ENCODE measurements at places on chromosomes 13 and 19.

DNA sequence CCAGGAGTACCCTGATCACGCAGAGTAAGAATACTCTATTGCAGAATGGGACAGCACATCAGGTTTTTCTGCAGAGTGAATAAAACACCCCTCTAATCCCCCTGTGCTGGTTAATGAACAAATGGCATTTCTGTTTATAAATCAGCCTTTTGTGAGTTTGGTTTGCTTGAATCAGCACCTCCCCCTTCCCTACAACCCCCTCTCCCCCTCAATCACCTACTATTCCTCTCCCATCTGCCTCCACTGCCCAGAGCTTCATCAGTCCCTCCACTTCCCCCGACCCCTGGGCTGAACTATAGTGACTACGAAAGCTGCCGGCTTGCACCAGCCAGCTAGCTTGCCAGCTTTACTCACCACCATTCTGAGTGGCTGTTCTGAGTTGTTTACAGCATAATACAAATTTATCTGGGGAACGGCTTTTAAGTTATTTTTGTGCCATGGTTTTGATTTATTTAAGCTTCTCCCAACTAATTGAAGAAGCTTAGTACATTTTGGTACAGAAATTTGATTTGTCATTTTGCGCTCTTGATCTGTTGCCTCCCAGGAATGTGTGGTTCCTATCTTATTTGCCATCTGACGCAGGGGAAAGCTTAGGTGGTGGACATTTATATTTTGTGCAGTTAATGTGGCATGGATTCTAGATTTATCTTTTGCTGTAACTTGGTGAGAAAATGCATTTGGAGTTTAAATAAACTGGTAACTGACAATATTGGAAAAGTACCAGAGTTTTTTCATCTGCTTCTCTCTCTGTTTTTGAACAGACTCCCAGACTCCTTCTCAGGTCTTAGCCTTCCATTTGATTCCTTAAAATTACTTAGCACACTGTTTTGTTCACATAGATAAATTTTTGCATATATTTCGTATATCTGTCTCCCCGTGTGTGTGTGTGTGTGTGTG, 41.7 kb upstream of the WDFY2 start:
- no peak for DNase-seq

DNA sequence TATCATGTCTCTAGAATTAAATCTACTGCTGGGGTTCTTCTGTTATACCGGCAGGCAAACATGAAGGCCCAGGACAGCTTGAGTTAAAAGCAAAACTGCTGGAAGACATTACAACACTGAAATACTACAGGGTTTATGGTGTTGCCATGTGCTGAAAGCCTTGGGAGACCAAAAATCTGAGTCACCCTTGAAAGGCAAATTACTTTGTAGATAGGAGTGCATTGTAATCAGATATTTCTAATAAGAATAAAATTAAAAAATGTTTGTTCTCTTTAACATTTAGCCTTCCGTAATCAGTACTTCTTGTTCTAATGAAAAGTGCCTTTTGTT, 181.3 kb downstream of the PCDH9 start:
- no peak for DNase-seq

DNA sequence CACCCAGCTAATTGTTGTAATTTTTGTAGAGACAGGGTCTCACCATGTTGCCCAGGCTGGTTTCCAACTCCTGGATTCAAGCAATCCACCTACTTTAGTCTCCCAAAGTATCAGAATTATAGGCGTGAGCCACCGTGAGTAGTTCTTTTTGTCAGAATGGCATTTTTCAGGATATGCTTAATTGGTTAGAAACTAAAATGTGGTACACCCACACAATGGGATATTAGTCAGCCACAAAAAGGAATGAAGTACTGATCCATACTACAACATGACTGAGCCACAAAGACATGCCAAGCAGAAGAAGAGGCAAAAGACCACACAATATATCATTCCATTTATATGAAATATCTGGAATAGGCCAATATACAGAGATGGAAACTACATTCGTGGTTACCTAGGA, 41.7 kb upstream of the MAP3K10 start:
- DNase-seq, result no peak

DNA sequence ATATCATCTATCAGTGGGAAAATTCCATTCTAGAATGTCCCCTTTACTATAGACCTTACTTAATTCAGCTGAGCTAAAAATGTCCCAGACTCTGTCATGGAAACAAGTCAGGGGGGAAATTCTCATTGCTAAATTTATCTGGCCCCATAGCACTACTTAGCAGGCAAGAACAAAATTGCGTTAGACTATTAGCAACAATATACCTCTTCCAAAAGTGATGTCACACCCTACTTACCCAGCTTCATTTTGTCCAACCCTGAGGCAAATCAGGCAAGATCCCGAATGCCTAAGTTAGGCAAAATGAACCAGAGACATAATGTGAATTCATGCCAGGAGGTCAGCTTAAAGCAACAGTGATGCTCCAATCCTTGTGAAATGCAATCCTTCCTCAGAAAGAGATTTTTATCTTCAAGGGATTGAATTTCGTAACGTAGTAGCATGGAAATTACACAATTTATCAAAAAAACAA, 93.7 kb downstream of the FRY start:
- DNase-seq, result no peak

- DNase-seq, result no peak
These were observed 79.5 kb upstream of the ZNF835 start for GRCh38 chr19:56751078-56751489.

DNA sequence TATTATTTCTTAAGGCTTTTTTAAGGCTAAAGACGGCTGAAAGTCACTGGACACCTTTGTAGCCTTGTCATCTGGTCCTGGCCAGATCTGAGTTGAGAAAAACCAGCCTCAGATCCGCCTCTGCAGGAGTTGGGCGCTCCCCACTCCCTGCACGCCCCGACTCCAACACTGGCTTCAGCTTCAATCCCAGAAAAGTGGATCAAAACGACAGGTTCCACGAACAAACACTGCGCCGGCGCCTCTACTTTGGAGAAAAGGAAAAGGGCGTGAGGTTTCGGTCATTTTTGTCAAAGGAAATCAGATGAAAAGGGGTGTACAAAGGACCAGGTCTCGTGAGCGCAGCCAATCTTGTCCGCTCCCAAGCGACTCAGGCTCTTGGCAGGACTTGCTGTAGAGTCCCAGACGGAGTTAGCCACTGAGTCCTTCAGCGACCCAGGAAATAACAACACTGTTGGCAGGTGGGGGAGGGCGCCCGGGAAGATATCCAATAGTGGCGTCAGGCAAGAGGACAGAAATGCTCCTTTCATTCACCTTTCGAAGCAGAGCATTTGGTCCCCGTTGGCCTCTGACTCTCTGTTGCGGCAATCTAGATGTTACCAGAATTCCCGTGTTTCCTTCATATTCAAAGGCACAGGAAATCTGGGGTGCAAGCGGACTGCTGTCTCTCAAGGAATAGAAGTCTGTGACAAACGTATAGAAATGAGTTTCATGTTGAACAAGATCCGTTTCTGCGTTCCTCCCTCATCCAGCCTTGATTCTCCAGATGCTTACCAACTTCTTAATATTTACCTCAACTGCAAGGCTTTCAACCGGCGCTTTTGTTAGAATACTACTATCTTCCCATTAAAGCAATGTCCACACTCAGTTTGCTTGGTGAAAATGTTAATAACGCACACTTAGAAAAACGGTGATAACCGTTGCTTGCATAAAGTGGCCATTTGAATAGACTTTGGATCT, 1.8 kb upstream of the CCNA1 start:
- no peak for DNase-seq

GRCh38 chr13:113669755-113670341, 2.8 kb downstream of the GRK1 start:
- no peak for DNase-seq

DNA sequence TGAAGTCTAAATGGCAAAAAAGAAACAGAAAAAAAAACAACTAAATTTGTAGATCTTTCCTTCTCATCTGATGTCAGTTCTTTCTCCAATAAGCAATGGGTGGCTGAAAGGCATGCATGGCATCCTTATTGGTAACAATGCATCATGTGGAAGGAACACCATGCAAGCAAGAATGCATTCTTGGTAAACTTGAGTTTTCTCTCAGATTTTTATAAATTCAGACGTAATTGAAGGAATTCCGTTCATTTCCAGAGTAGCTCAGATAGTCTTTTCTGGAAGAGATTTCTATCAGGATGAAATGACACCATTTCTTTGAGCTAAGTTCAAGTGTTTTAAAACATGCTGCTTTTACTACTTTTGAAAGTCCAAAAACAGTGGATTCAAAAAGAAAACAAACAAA, 373.0 kb downstream of the COG6 start:
- DNase-seq, result no peak

DNA sequence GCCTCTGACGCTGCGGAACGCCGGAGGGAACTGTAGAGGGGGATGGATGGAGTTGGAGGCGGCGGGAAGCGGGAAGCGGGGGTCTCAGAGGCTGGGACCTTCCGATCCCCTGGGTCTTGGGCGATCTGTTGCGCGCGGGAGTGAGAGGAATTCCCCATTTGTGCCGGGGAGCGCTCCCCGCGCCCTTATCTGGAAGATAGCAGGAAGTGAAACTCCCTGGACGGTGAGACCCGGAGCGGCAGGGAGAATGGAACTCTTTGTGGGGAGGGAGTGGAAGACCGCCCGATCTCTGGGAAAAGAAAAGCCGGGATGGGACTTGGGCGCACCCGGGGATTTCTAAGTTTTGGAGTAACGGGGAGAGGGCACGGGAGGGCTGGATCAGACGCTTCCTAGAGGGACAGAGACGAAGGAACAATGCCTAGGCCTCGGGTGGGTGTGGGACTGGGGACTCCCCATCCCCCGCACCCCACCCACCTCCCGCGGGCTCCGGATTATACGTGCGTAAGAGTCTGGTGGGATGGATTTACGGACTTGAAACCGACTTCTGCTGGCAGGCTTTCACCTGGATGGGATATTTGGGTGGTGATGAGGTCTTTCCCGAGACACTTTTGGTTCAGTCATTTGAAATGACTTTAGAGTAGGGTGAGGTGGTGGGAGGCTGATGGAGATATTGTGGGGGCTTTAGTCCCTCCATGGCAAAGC, 495 bp downstream of the LSR start:
- DNase-seq, result no peak

- no peak for DNase-seq
These were observed 710.3 kb upstream of the SLITRK5 start for GRCh38 chr13:86960876-86961275.

DNA sequence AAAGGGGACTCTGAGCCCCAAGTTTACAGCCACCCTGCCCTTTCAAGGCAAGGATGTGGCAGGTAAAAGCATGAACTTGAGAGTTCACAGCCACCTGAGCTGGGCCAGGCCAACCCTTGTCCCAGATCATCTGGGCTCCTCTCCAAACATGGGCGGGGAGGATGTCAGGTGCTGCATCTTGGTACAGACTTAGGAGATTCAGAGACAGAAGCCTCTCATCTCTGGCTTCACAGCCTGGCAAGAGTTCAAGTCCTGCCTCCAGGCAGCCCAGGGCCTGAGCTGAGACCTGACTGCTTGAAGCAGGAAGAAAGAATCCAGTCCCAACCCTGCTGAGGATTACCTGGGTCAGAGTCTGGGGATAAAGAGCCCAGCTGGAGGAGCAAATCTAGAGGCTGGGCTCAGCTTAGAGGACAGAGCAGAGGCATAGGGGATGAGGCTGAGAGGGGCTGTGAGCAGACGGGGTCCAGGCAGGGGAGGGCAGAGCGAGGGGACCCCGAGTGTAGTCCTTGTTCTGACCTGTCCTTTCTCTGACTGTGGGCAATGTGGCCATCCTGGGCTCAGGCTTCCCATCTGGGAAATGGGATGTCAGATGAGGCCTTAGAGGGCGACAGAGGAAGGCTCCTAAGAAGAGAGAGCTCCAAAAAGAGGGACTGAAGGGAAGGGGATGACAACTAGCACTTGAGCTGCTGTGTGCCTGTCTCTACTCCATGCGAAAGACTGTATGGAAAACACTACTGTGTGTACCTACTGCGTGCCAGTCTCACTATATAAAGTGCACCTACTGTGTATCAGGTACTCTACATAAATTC, 6.6 kb upstream of the OR10H5 start:
- DNase-seq, result no peak

- DNase-seq, result no peak
These were observed 88.8 kb downstream of the GNG7 start for GRCh38 chr19:2613507-2614295.

DNA sequence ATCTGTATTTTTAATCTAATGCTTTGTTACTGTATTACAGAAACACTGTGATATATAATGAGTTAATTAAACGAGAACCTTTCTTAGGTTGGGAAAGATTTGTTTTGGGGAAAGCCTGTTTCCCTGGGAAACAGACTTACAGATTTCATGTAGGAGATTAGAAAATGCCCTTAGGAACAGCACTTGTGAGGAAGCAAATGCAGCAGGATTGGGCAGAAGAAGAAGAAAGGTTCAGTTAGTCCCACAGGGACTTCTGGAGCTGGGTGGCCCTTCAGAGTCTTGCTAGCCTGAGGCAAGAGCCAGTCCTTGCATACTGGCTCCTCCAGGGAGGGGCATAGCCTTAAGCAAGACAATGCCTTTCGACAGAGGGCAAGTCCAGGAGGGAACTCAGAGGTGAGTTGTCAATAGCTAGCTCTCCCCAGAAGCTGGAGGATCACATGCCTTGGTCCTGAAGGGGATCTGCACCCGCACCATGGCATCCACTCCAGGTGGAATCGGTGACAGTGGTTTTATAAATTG, 36.8 kb downstream of the N4BP2L1 start:
- DNase-seq, result no peak

- DNase-seq, result no peak
These were observed 13.7 kb upstream of the SLC35E1 start for GRCh38 chr19:16585808-16586476.

DNA sequence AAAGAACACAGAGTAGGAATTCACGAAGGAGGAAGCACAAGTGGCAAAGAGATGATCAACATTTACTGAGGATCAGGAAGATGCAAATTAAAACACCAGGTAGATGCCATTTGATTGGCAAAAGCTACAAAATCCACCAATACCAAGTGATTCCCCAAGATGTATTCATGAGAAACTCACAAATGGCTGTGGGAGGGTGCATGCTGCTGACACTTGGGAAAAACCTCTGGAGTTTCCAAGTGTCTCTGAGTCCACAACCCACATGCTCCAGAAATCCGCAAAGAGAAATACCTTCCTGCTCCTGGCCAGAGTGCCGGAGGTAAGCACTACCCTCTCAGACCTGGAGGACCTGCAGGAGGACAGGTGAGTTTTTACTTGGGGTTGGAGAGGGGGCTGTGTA, 35.7 kb downstream of the ARRDC2 start:
- DNase-seq, result no peak

- DNase-seq, result no peak
These were observed 28.8 kb upstream of the RCBTB2 start for GRCh38 chr13:48561466-48562235.

DNA sequence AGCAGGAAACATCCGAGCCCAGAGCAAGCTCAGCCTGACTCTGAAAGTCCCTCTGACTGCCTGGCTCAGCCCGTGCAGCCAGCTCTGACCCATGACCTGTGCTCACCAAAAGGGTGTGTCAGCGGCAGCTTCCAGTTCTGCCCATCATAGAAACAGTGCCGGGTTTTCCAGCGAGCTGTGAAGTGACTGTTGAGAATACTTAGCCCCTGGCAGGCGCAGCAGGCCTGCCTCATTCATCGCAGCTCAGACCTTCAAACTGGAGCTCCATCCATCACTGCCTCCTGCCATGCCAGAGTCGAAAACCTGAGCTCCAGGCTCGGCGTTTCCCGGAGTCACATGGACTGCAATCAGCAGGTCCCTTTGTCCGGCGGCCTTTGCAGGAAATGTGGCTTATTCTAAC, 16.3 kb upstream of the GSX1 start:
- DNase-seq, result no peak
